ENCODE measurements at places on chromosomes 7 and 10. TPM values are rescaled to one million over a fixed set of nuclear protein-coding genes. Genes with fewer than 3 reads are reported as not detected.

HYAL4 gene
- total RNA-seq = not detected

ENO4 gene
- 0.69 TPM for total RNA-seq

TMEM184A gene
- not detected for total RNA-seq

TYW1B gene
- total RNA-seq = 5.6 TPM

BET1 gene
- 25.8 TPM for total RNA-seq

CUBN gene
- total RNA-seq = 3.7 TPM

Measured in melanocyte of skin (primary cell).